SHP77 treated with DMSO at 0.1 percent for 48 hours (cell line): ENCODE measurements at places on chromosomes 1 and 21.
A peak's percentile ranks its signal among the peaks of the same experiment; 100 is the strongest.

DNA sequence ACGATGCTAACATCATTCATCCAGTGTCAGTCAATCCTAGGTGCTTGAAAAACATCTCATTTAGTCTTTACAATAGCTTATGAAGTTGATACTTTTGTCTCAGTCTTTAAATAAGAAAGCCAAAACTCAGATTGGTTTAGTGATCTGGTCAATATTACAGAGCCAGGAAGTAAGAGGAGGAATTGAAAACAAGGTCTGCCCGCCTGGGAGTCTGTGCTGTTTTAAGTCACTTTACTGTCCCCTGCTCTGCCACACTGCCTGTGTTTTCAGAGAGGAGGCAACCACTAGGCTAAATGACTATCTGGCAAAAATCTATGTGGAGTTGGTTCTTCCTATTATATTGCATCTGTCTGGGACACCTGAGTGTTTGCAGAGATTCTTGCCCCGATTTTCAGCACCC lies 62.3 kb downstream of the ST6GALNAC3 start:
- no peak for DNase-seq

DNA sequence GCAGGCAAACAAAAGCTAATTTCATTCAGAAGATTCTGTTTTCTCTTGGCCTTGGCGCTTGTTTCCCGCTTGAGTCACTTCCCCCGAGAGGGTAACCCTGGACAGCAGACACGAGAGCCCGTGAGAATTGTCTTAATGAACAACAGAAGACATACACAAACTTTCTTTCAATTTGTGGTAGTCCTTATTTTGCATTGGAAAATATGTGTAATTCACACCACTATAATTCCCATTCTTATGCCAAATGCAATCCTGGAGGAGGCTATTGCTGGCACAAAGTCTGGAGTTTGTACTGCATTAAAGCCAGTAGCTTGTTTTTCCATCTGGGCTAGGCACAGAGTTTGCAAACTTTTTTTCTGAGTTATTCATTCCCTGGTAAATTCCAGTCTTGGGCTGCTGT lies 109.8 kb upstream of the IVNS1ABP start:
- DNase-seq: no peak

- DNase-seq: no peak
These were observed 715.5 kb downstream of the NCAM2 start for GRCh38 chr21:21713651-21714180.

DNA sequence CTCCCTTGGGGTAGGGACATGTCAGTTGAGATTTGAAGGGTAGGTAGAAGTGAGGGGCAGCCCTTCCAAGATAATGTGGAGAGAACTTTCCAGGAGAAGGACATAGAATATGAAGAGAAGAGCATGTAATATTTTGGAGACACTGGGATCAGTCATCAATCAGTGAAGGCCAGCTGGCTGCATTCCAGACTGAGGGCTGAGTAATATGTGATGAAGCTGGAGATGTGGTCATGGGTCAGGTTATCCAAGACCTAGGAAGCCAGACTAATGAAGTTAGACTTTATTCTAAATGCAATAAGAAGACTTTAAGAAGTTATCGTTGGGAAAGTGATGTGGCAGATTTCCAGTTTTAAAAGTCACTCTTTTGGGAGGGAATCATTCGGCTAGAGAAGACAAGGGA lies 262.0 kb downstream of the HMCN1 start:
- no peak for DNase-seq

- DNase-seq: no peak
These were observed 19.2 kb downstream of the EBNA1BP2 start for GRCh38 chr1:43152866-43153265.

DNA sequence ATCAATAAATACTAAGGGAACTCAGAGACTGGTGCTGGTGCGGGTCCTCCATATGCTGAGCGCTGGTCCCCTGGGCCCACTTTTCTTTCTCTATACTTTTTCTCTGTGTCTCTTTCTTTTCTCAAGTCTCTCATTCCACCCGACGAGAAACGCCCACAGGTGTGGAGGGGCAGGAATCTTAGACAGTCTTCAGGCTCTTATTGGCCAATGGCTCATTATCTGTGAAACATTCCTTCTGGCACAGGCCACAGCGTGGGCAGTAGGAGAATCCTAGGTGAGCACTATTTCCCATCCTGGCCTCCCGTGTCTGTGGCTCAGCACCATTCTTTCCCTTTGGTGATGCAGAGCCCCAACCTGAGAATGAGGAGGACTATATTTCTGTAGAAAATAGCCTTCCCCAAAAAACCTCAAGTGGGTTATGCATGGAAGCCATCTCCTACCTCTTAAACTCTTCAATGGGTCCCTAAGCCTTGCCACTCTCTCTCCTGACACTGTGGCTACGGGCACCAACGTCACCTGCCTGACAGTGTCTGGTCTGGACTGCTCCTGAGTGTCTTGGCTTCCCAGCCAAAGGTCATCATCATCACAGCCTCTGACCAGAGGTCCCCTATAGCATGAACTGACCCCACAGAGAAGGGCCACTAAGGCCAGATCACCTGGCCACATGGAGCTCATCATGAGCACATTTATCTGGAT lies 6.2 kb upstream of the SLAMF1 start:
- DNase-seq: no peak

GRCh38 chr21:26127918-26128317 lies 42.7 kb downstream of the APP start:
- no peak for DNase-seq

- DNase-seq: no peak
These were observed 5.7 kb downstream of the FHL3 start for GRCh38 chr1:37999430-38000232.

- peak; percentile 35 for DNase-seq
These were observed 1.7 kb upstream of the RIPK4 start for GRCh38 chr21:41768437-41769042.

- no peak for DNase-seq
These were observed 3.3 kb downstream of the ENSA start for GRCh38 chr1:150626150-150626549.

- no peak for DNase-seq
These were observed 17.8 kb upstream of the MAST2 start for GRCh38 chr1:45785583-45785982.

DNA sequence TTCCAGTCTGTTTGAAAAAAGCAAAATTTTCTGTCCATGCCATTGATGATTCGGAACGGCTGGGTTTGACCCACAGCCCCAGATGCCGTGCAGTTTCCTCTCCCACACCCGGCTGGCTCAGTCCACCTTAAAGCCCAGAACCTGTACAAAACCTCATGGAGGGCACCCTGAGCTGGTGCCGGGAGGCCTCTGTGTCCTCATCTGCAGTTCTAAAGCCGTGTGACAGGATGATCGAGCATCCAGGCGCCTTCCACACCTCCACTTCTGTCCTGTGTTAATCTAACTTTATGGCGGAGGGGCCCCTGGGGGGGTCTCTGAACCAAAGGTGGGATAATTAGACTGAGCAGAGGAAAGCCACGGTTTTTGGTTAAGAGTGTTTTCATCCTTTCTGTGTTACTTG lies 49.6 kb downstream of the SLC37A1 start:
- DNase-seq: no peak

DNA sequence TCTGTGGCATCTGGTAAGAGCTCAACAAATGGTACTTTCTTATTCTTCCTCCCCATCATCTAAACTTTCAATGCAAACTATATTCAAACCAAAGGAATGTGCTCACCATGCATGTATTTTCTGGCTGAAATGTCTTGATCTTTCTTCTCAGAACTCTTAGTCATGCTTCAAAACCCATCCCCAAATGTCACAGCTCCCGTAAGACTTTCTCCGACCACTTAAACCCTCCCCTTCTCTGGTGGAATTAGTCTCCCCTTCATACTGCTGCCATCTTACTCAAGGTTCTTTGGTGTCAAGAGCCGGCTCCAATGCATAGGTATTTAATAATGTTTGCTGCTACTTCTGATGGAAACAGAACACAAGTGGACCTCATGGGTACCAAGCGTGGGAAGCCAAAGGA lies 538.1 kb downstream of the MATN1 start:
- no peak for DNase-seq

DNA sequence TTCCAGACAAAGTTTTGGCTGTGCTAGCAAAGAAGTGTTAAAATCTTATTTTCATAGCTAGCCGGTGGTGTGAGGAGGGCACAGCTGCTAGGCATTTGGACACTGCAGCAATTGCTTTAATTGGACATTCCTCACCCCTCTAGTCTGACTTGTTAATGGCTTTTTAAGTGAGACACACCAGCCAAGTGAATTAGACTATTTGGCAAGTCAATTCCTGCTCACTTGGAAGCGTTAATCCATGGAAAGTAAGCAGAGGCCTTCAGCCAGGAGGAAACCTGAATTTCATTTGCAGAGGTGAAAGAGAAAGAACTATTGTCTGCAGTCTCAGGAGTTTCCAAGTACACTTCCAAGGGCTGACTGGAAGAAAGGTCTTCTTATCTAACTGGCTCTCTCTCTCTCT lies 175.7 kb downstream of the ST6GALNAC3 start:
- DNase-seq: no peak

- DNase-seq: no peak
These were observed 47.9 kb upstream of the RUNX1 start for GRCh38 chr21:35096959-35097358.

GRCh38 chr1:63918418-63918945 lies 144.7 kb downstream of the ROR1 start:
- DNase-seq: no peak

DNA sequence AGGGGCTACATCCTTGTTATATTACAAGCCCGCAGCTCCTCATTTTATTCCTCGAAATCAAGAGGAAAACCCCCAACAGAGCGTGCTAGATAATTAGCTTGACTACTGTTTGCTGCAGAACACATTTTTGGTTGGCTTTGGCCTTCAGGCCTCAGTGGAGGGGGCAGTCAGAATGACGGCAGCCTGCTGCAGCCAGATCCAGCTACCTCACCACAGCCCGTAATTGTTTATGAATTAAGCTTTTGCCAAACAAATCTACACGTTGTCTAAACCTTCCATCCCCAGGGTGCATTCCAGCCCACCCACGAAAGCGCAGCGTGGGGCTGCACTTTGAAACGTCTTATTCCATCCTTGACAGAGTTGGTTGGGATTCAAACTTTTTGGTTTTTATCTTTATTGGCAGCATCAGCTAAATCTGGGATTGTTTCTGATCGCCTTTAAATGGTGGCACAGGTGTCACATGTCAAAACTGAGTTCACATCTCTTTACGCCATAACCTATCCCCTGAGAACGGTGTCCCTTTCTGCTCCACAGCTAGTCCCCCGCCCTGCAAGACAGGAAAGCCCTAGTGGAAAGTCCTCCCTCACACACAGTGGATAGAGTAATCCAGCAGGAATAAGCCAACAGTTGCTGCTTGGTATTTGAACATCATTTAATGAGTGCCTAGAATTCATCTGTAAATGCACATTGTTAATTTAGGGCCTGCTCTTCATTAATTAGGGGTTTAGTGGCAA lies 195.5 kb downstream of the LMO4 start:
- no peak for DNase-seq

DNA sequence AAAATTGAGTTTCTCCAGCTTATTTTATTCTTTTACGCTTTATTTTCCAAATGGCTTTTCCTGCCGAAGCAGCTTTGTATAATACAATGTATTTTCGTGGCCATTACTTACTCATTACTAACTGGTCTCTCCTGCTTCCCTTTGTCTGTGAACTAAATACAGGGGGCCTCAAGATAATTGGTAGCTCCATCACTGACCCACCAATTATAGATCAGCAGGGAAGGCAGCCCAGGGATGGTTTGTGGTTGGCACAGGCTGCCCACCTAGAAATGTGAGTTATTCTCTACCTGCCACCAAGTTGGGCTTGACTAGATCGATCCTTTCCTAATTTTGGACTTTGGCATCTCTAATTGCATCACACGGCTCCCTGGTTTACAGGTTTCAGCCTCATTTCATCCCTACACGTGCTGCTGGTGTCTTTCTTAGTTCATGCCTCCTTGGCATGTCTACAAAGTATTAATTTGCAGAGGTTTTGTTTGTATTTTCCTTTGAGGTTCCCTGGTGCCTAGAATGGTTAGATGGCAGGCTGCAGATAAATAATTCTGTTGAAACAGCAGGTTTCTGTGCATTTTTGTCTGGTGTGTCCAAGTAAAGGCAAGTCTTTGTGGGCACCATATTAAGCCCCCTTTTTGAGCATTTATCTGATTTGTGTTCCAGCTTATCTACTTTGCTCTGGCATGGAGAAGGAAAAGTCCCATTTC lies 35.2 kb downstream of the PEX14 start:
- no peak for DNase-seq

GRCh38 chr1:228717081-228717480 lies 18.2 kb upstream of the RHOU start:
- DNase-seq: no peak

DNA sequence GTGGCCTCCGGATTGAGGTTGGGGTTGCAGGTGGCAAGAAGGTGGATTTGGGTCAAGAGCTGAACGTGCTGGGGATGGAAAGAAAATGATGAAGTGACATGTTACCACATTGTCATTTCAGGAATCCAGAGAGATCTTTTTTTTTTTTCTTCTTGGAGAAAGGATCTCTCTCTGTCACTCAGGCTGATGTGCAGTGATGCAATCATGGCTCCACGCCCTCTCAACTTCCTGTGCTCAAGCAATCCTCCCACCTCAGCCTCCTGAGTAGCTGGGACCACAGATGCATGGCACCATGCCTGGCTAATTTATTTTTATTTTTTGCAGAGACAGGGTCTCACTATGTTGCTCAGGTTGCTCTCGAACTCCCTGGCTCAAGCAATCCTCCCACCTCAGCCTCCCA lies 80.6 kb downstream of the GON4L start:
- DNase-seq: no peak

DNA sequence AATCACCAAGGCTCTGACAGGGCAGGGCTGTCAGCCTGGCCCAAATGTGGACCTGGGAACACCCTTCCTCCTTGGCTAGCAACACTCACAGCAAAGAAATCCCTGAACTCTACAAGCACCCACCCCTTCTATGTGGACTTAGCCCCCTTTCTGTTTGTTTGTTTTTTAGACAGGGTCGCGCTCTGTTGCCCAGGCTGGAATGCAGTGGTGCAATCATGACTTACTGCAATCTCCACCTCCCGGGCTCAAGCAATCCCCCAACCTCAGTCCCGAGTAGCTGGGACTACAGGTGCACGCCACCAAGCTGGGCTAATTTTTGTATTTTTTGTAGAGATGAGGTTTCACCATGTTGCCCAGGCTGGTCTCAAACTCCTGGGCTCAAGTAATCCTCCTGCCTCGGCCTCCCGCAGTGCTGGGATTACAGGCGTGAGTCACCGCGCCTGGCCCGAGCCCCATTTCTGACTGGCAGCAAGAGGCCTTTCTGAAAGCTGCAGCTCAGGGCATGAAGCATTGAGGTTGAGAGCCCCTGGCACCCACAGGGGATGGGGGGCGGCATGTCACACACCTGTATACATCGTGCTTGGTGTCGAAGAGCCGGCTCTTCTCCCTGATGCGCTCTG lies 16.2 kb downstream of the RIPK4 start:
- DNase-seq: no peak

DNA sequence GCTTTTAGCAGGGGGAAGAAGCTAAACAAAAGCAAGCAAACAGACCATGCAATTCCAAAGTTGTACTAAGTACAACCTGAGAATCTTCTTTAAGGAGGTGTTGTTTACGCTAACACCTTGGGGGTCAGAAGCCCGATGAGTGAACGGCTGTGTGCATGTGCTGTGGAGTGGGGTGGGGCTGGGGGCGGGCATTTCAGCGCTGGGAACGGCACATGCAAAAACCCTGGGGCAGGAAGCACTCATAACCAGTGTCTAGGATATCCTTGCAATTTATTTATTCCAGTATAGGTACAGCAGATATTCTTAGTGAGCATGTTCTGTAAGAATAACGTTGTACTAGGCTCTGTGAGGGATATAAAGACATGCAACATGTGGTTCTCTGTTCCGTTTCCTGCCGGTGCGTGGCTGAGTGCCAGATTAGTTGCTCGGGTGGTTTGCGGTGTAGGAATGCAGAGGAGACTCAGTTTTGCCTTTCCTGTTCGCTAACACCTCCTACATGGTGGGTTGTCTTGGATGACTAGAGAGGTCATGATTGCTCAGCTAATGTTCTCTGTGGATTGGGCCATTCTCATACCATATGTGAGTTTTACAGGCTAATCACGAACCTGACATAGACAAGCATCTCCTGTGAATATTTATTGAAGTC lies 3.7 kb downstream of the FASLG start:
- DNase-seq: no peak
